Smooth muscle cell of the coronary artery (primary cell): ENCODE measurements at places on chromosomes 3 and 15. TPM values are rescaled to one million over a fixed set of nuclear protein-coding genes. Genes with fewer than 3 reads are reported as not detected.

RBP2 gene
- total RNA-seq = not detected in 2 replicates

ATP13A4 gene
- 0.23 TPM in 2 replicates for total RNA-seq

ILDR1 gene
- total RNA-seq = not detected in 2 replicates

ZNF660 gene
- total RNA-seq = 0.59 and 1.9 TPM in 2 replicates

MOBP gene
- total RNA-seq = under 0.01 TPM in 1 of 2 replicates, not detected in the other

STAC gene
- total RNA-seq = 13.0 and 17.5 TPM in 2 replicates

SPATA12 gene
- under 0.01 and 0.23 TPM in 2 replicates for total RNA-seq

SLC22A13 gene
- 0.15 and 0.94 TPM in 2 replicates for total RNA-seq

GNB4 gene
- 40.2 and 54.2 TPM in 2 replicates for total RNA-seq

CKMT1B gene
- not detected in 2 replicates for total RNA-seq

ZNF662 gene
- total RNA-seq = 0.47 and 0.60 TPM in 2 replicates

HCLS1 gene
- total RNA-seq = 0.60 and 2.2 TPM in 2 replicates

AADACL2 gene
- total RNA-seq = not detected in 2 replicates

GPR62 gene
- under 0.01 TPM in 1 of 2 replicates, not detected in the other for total RNA-seq
